ENCODE measurements at places on chromosomes 11 and 22.

DNA sequence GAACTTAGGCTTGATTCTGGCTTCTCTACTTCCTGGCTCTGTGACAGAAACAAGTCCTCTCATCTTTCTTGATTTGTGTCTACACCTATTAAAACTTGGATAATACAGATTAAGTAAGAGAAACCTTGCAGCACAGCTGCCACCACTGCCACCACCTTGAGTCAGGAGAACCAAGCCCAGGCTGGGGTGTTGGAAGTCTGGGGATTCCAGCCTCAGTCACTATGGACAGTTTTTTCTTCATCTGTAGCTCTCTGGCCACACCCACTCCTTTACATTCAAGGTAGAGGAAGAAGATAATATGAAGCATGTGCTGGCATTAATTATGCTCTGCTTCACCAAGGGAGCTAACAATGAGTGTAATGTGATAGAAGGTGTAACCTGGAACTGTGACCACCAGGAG lies 75.7 kb downstream of the RELT start:
- DNase-seq: no peak

- no peak for DNase-seq
Measured at GRCh38 chr22:35467681-35468434, 67.9 kb downstream of the MCM5 start.

DNA sequence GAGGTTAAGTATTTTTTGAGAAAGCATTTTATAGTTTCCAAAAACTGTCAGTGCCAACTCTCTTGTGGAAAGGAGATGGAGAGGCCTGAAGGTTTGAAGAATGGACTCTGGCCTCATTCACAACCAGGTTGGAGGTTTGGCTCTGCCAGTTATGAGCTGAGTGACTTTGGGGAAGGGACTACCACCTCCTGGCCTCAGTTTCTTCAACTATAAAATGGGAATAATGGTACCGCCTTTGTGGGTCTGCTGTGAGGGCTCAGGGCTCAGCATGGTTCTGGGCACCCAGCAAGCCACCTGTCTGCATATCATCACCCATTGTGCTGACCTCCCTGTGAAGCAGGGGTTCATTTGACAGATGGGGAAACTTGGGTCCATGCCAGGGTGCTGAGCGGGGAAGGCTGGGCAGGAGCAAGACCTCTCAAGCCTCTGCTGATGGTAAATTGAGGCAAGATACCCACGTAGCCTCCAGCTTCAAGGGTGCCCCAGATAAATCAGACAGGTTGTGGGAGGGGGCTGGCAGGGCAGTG lies 3.5 kb upstream of the LIF start:
- DNase-seq: no peak

GRCh38 chr22:48744283-48744641 lies 1083.4 kb downstream of the BRD1 start:
- no peak for DNase-seq

GRCh38 chr11:125517116-125517770 lies 21.2 kb upstream of the FEZ1 start:
- no peak for DNase-seq

All from NCI-H526 treated with DMSO at 0.1 percent for 48 hours (cell line).